ENCODE measurements at places on chromosomes 4 and X. TPM values are rescaled to one million over a fixed set of nuclear protein-coding genes. Genes with fewer than 3 reads are reported as not detected.

Gene SLC38A5
- 2.9 TPM for polyA plus RNA-seq

DNA sequence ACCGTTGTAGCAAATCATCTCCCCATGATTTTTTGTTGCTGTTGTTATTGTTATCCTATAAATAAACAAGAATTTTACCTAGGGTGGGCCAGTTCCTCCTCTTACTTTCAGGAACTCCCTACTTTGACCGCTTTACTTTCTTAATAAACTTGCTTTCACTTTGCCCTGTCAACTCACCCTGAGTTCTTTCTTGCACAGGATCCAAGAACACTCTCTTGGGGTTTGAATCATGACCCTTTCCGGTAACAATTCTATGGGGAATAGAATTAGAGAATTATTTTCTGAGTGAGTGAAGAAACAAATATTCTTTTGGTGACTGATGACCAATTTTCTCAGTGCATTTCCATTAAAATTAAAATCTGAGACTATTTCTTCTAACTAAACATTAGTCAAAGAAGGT, 584.0 kb upstream of the TENM3 start:
- DNase-seq = no peak

Gene PGRMC1
- 181 TPM for polyA plus RNA-seq

Gene XAGE2
- not detected for polyA plus RNA-seq

DNA sequence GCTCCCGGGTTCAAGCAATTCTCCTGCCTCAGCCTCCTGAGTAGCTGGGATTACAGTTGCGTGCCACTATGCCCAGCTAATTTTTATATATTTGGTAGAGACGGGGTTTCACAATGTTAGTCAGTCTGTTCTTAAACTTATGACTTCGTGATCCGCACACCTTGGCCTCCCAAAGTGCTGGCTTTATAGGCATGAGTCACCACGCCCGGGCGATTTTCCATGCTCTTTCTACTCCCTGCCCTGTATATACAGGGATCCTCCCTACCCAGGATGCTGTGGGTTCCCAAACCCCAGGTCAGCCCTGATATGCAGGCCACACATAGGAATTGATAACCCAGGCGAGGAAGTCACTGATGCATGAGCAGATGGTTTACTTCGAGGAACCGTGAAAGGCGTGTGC, 31.4 kb downstream of the SSX5 start:
- DNase-seq = no peak

- DNase-seq = no peak
Measured at GRCh38 chrX:103012945-103013344, 51.0 kb downstream of the BEX1 start.

Gene KIF4A
- polyA plus RNA-seq = 0.13 TPM

Gene PLRG1
- 54.6 TPM for polyA plus RNA-seq

Gene TMPRSS11F
- not detected for polyA plus RNA-seq

DNA sequence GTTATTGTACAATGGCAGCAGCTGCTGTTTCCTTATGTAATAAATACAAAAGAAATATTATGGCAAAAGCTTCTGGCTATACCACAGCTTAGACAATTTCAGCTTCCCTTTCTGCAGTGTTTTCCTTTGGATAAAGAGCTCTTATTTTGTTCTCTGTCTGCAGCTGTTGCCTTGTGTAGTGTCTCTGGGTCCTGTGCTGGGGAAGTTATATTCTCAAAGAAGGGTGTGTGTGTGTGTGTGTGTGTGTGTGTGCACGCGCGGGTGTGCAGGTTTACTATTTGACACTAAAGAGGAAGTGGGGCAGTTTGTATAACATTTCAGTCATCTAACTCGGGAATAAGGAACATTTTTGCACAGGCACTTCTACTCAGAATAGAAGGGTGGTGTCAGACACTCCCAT, 83.6 kb downstream of the REPS2 start:
- DNase-seq = no peak

All from kidney (tissue), 22 donors.